ENCODE measurements at places on chromosomes 6 and 20.

DNA sequence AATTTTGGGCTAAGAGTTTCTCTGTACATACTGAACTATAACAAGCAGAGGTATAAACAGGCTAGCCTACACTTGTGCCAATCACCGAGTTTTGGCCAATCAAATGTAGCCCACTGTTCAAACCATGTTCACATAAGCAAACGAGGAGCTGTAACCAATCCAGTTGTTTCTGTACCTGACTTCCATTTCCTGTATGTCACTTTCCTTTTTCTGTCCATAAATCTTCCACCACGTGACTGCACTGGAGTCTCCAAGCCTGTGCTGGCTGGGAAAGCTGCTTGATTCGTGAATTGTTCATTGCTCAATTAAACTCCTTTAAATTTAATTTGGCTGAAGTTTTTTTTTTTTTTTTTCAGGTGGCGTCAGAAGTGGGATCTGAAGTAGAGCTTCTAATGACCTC is 332.9 kb downstream of the RNF144B start:
- no peaks in the 10 kb centered on the region for H3K4me1 ChIP-seq
- H3K36me3 ChIP-seq: no peaks in the 10 kb centered on the region
- no peak for DNase-seq
- no peak overlapping the region for H3K4me3 ChIP-seq
- no peaks in the 10 kb centered on the region for H3K27me3 ChIP-seq

- no peaks in the 10 kb centered on the region for H3K36me3 ChIP-seq
- H3K27ac ChIP-seq: no peak overlapping the region
- no peaks in the 10 kb centered on the region for H3K27me3 ChIP-seq
- no peak for DNase-seq
- no peaks in the 10 kb centered on the region for H3K4me1 ChIP-seq
Observed at GRCh38 chr6:20223141-20223540, 10.9 kb upstream of the MBOAT1 start.

DNA sequence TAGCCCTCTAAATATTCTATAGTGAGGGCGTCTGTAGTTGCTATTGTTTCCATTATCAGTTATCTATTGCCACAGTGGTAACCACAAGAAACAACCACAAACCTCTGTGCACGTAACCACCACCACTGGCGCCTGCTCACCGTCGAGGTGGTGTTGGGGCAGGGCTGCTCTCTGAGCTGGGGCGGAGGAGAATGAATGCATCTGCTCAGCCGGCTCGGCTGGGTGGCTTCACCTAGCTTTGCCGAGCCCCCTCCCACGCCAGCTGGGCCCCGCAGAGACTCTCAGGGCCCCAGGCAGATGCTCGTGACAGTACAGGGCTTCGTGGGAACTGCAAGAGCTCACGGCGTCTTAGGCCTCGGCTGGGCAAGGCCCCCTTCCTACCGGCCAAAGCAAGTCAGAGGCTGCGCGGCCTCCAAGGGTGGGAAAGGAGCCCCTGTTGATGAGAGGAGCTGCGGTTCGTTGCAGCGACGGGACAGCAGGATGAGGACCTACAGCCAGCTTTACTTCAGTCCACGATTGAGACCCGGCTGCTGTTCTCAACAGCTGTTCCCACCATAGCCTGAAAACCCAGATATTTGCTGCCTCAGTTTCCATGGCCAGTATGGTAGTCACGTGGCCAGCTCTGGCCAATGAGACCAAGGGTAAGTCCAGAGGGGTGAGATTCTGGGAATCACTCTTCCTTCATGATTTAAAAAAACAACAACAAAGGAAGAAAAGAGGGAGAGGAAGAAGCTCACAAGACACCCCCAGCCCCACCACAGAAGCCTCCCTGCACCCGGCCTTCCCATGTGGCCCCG is 120.2 kb upstream of the AFDN start:
- H3K4me3 ChIP-seq: peak overlapping the region; percentile 68
- peaks cover 25% of the 10 kb centered on the region for H3K4me1 ChIP-seq
- no peaks in the 10 kb centered on the region for H3K36me3 ChIP-seq

- H3K27ac ChIP-seq: no peak overlapping the region
- no peaks in the 10 kb centered on the region for H3K4me1 ChIP-seq
- DNase-seq: peak; percentile 65
- H3K36me3 ChIP-seq: peaks cover 1% of the 10 kb centered on the region
- H3K27me3 ChIP-seq: peaks cover 38% of the 10 kb centered on the region
- H3K4me3 ChIP-seq: no peak overlapping the region
Observed at GRCh38 chr6:40308533-40309306, 278.4 kb downstream of the LRFN2 start.

DNA sequence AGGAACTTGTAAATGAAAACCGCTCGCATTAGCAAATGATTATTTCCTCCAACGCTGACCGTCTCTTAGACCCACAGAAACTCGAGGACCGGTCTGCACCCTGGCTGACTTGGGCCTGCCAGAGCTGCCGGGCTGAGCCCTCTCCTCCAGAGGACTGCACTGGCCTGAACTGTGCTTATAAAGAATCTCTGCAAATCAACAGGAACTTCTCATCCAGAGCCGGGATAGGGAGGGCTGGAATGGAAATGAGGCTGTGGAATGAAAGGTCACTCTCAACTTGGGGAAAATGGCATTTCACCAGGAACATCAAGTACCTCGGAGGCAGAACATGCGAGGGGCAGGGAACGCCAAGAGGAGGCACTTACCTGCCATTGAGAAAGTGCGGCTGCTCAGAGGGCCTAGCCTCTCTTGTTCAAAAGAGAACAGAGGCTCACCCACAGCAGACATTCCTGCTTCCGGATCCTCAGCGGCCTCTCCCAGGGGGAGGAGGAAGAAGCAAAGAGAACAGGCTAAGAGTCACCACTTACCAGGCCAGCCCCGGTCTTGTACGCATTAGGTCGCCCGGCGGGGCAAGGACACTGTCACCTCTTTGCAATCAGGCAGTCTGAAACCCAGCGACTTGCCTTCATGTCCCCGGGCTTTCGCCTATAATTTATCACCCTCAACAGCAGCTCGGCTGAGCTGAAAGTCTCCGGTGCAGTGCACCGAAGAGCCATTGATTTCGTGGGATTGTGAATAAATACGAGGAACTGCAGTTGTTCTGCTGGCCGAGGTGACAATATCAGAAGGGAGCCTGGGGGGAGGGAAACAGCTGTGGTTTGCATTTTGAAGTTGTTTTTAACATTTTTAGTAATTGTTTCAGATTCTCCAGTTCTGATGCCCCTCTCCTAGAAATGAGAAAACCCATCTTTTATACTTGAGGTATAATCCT is 37.6 kb downstream of the ZMYND8 start:
- H3K27ac ChIP-seq: peak overlapping the region; percentile 91
- peaks cover 3% of the 10 kb centered on the region for H3K36me3 ChIP-seq
- DNase-seq: peak; percentile 8
- H3K4me3 ChIP-seq: peak overlapping the region; percentile 48

- no peaks in the 10 kb centered on the region for H3K27me3 ChIP-seq
- no peak overlapping the region for H3K4me3 ChIP-seq
- DNase-seq: no peak
Observed at GRCh38 chr20:32610472-32611218, 25.5 kb upstream of the NOL4L start.

DNA sequence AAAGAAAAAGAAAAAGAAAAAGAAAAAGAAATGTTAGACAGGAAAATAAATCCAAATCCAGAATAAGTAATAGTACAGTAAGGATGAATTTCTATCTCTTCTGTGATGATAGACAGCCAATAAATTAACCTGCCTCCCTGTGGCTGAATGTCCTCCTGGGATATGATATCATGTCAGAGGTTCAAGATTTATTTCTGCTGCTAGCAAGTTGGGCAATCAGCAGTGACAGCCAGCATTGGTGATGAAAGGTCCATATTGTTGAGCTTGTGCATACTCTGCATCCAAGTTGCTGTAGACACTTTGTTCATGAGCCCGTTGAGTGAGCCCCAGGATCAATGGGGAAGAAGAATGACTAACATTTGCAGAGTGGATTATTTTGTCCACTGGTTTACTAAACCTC is 44.9 kb upstream of the CEP85L start:
- H3K27ac ChIP-seq: no peak overlapping the region
- DNase-seq: no peak
- H3K27me3 ChIP-seq: no peaks in the 10 kb centered on the region

DNA sequence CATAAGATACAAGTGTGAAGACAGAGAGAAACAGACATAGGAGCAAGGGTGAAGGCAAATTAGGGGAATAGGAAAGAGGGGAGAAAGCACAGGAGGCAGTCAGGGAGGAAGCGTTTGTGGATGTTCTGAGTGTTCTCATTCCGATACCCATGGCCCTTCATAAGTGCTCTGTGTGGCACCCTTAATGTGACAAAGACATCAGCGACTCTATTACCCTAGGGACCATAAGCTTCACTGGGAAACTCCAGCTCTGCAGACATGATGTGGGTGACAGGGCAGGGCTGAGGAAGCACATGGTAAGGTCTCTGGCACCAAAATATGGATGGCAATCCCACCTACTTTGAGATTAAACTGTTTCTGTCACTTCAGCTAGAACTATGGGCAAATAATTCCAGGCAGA is 33.0 kb downstream of the F13A1 start:
- no peak for DNase-seq
- peaks cover 6% of the 10 kb centered on the region for H3K4me1 ChIP-seq
- H3K27me3 ChIP-seq: peaks cover 19% of the 10 kb centered on the region
- H3K4me3 ChIP-seq: no peak overlapping the region

DNA sequence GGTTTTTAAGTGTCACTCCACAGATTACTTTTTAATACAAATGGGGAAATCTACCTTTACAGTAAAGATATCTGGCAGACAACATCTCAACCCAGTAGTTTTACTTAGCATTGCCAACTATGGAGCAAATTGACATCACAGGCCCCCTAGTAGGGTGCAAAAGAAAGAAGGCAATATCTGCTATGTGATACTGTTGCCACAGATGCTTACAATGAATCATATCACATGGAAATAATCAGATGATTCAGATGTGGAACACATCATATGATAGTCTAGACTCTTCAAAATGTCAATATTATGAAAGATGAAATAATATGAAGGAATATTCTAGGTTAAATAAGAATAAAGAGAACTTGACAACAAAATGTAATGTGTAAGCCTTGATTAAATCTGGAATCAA is 322.5 kb downstream of the BMP2 start:
- H3K4me3 ChIP-seq: no peak overlapping the region
- H3K27me3 ChIP-seq: no peaks in the 10 kb centered on the region
- H3K27ac ChIP-seq: no peak overlapping the region
- H3K4me1 ChIP-seq: no peaks in the 10 kb centered on the region
- no peak for DNase-seq

DNA sequence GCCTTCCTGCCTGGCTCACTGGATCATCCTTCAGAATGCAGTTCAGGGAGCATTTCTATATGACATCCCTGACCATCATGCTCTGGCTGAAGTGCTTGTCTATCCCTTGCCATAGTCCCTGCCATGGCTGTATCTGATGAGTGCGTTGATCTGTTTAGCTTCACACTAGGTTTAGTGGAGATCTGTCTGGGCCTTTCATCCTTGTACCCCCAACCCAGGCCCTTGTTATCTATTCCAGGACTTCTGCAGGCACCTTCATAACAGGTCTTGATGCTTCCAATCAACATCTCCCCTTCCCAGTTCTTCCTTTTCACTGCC is 102.4 kb downstream of the QRSL1 start:
- no peaks in the 10 kb centered on the region for H3K36me3 ChIP-seq
- no peaks in the 10 kb centered on the region for H3K4me1 ChIP-seq
- no peak overlapping the region for H3K4me3 ChIP-seq
- H3K27ac ChIP-seq: no peak overlapping the region

DNA sequence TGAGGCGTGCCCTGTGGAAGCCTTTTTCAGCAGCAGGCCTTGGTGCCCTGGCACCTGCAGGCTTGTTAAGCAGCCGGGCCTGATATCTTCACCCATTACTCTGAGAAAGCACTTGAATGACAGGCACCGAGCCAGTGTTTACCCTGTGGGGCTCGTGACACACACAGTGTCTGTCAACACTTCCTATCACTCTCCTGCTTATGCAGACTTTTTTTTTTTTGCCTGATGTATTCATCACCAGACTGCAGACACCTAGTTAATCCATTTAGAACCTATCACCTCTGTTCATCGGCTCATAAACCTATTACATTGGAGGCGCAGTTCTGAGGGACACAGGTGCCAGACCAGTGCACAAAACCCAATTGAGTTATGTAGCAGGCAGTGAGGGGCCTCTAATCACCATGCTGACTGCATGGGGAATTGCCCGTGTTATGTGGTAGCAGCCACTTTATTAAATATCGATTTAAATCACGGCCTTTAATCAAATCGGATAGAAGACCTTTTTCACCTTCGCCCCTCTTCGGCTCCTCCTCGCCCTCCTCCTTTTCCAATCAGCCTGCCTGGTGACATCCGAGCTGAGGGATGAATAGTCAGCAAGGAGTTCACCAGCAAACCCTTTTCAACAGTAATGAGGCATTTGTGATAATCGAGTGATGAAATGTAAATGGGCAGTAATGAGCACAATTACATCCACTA is 962.9 kb upstream of the SLC35B3 start:
- H3K27ac ChIP-seq: no peak overlapping the region
- H3K36me3 ChIP-seq: no peaks in the 10 kb centered on the region
- no peak for DNase-seq
- no peak overlapping the region for H3K4me3 ChIP-seq
- no peaks in the 10 kb centered on the region for H3K4me1 ChIP-seq

DNA sequence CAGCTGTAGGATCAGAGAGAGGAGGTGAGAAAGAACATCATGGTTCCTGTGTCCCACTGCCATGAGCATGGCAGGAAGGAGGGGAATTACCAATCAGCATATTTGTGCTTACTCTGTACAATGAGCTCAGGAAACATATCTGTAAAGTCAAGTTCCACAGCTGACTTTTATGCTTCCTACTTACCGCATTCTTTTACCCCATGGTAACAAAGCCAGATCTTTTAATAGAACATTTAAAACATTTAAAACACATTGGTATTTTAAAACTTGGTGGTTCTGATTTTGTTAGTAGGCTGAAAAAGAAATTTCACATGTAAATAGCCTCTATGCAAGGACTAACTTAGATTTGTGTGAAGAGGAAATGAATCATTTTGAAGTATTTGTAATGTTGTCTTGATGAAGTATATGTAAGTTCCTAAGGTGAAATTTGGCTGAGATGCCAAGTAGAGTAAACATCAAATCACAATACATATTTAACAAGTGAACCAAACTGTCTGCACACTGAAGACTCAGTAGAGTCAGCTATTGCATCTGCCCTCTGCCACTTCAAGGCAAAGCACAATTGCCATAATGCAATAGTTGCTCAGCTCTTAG is 114.7 kb downstream of the GJA10 start:
- peaks cover 75% of the 10 kb centered on the region for H3K36me3 ChIP-seq
- peak overlapping the region; percentile 3 for H3K4me3 ChIP-seq
- H3K4me1 ChIP-seq: peaks cover 63% of the 10 kb centered on the region

Measured in activated naive CD8-positive, alpha-beta T cell treated with anti-CD3 and anti-CD28 coated beads, Interleukin-2, amount 50 U/mL, for 24 hours (primary cell).